ENCODE measurements at places on chromosomes 1 and 21.

DNA sequence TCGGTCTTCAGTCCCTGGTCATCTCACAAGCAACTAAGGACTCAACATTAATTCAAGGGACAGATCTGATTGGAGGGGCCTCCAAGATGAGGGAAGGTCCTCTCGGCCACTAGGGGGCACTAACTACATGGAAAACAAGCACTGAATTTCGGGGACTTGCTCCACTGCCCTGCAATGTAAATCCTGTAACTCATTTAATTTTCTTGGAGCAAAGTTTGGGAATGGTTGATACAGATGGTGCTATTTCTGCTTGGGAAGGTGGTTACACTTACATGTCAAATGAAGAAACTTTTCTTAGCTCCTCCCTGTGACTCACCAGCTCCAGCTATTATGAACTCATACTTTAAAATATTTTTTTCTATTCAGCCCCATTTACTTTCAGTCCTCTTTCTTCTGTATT lies 97.4 kb upstream of the KCNJ15 start:
- H3K4me3 ChIP-seq: no peak overlapping the region
- peaks cover 55% of the 10 kb centered on the region for H3K27me3 ChIP-seq
- peak; percentile 64 for DNase-seq
- no peaks in the 10 kb centered on the region for H3K36me3 ChIP-seq
- H3K27ac ChIP-seq: no peak overlapping the region

- no peaks in the 10 kb centered on the region for H3K27me3 ChIP-seq
- no peak for DNase-seq
- H3K27ac ChIP-seq: no peak overlapping the region
- no peaks in the 10 kb centered on the region for H3K36me3 ChIP-seq
- no peaks in the 10 kb centered on the region for H3K4me1 ChIP-seq
Measured at GRCh38 chr1:101945884-101946283, 50.8 kb downstream of the OLFM3 start.

DNA sequence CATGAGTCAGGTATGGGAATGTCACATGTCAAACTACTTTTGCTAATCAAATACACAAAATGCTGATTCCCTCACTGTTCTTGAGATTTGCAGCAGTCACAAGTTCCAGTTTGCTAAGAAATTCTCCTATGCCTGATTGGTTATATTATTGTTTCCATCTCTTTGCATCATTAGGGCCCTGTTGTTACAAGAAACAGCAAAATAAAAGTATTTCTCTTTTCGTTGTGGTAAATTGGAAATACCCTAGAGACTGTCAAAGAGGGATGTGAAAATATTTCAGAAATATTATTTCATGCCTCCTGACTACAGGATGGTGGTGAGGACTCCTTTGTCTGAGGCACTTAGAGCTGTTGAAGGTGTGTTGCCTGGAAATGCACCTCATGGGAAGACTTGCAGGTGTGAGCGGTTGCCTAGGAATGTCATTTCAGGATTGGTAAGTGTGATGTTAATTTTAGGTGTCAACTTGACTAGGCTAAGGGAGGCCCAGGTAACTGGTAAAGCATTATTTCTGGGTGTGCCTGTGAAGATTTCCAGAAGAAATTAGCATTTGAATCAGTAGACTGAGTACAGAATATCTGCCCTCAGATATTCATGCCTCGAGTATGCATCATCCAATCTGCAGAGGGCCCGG lies 117.4 kb downstream of the ROR1 start:
- H3K4me3 ChIP-seq: no peak overlapping the region
- H3K4me1 ChIP-seq: peaks cover 50% of the 10 kb centered on the region

GRCh38 chr21:22019766-22020165 lies 1021.6 kb downstream of the NCAM2 start:
- DNase-seq: no peak
- no peak overlapping the region for H3K27ac ChIP-seq
- no peaks in the 10 kb centered on the region for H3K4me1 ChIP-seq
- H3K36me3 ChIP-seq: no peaks in the 10 kb centered on the region
- H3K27me3 ChIP-seq: no peaks in the 10 kb centered on the region

GRCh38 chr1:16126160-16126559 lies 29.7 kb downstream of the EPHA2 start:
- peaks cover 10% of the 10 kb centered on the region for H3K4me1 ChIP-seq
- H3K36me3 ChIP-seq: peaks cover 95% of the 10 kb centered on the region
- H3K27ac ChIP-seq: no peak overlapping the region
- no peak for DNase-seq

DNA sequence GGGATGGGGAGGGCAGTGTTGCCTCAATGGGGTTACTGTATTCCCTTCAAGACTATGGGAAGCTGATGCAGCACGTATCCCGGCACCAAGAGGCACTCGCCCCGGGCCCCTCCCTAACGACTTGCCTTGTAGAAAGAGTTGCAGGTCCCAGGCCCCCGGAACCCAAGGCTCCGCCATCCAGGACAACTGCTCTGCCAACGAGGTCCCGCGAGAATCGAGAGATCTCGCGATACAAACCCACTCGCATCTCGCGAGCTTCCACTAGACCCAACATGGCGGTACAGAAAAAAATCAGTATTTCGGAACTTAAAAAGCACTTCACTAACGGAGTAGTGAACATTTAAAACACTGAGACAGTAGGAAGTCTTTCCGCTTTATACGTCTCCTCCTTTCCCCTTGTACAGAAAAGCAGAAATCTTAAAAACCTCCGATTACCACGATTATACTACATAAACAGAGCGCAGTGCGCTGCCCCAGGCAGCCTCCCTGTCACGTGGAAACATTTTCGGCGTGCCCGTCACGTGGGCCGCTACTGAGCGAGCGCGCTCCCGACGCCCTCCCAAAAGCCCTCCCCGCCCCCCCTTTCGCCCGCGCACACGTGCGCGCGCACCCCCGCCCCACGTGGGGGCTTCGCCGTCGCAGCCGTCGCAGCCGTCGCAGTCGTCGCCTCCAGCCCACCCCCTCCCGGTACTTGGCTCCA lies at the start of gene ZZZ3:
Gene ZZZ3, minus strand, starts transcription at position 199 of the 700 bp plus-strand sequence. CDS start 49,304 bp downstream, outside the sequence.
- H3K4me1 ChIP-seq: peaks cover 34% of the 10 kb centered on the region
- no peaks in the 10 kb centered on the region for H3K27me3 ChIP-seq
- H3K4me3 ChIP-seq: peak within 1 kb of the TSS; percentile 82

- no peak overlapping the region for H3K27ac ChIP-seq
- H3K4me3 ChIP-seq: no peak overlapping the region
- H3K36me3 ChIP-seq: no peaks in the 10 kb centered on the region
- no peak for DNase-seq
- no peaks in the 10 kb centered on the region for H3K4me1 ChIP-seq
- no peaks in the 10 kb centered on the region for H3K27me3 ChIP-seq
Measured at GRCh38 chr1:66833112-66833511, 32.0 kb upstream of the INSL5 start.

DNA sequence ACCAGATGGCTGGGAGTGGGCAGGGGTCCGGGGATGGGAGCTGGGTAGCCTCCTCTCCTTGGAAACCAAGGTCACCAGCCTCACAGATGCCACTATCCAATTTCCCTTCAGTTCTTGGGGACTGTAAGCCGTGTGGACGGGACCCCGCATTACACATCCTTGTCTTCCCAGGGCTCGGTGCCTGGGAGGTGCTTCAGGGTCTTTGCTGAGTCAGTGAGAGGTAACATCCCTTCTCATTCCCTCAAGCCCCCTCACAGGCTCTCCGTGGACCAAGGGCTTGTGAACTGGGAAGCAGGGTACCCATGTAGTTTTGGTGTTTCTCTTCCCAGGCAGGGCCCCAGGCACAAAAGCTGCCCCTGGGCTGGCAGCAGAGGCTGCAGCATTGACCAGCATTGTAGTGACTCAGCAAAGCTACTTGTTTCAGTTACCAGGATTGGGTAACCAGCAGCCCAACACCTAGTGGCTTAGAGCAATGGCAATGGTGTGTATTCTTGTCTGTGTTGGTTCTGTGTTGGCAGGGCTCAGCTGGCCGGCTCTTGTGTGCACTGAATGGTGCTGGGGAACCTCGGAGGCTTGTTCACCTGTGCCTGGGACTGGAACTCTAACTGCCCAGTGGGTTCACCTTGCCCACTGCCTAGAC lies 24.6 kb upstream of the PCBP3 start:
- peaks cover 7% of the 10 kb centered on the region for H3K4me1 ChIP-seq
- no peak overlapping the region for H3K4me3 ChIP-seq
- no peak for DNase-seq
- H3K27me3 ChIP-seq: peaks cover 85% of the 10 kb centered on the region
- no peaks in the 10 kb centered on the region for H3K36me3 ChIP-seq

GRCh38 chr1:22536506-22536905 lies 26.8 kb upstream of the EPHA8 start:
- H3K27me3 ChIP-seq: no peaks in the 10 kb centered on the region
- no peak for DNase-seq
- H3K27ac ChIP-seq: no peak overlapping the region
- H3K36me3 ChIP-seq: no peaks in the 10 kb centered on the region
- no peak overlapping the region for H3K4me3 ChIP-seq

DNA sequence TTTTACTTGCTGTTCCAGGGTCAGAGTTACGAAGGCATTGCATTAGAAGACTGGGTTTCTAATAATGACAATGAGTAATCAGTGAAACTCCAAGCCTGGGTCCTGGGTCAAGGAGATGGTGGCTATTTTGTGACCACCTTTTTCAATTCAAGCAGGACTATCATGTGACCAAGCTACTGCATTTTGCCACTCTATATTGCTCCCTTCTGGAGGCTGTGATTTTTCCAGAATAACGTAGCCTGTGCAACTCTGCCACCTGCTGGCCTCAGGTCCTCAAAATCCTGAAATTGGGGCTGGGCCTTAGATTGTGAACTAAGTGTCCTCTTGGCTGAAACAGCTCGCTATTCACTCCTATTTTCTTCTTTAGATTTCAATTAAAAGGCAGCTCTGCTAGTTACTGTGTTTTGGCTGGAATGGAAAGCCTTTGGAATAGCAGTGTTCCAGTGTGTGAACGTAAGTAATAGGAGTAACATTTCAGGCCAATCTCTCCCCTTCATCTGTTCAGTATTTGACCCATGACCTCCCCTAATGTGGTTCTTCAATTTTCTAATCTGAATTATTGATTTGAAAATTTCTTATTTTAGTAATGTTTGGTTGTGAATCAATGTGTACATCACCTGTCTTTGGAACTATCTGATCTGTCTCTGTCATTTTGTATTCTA lies 52.9 kb upstream of the CD46 start:
- DNase-seq: peak; percentile 78
- H3K27me3 ChIP-seq: no peaks in the 10 kb centered on the region
- no peaks in the 10 kb centered on the region for H3K4me1 ChIP-seq
- no peak overlapping the region for H3K27ac ChIP-seq
- no peak overlapping the region for H3K4me3 ChIP-seq

DNA sequence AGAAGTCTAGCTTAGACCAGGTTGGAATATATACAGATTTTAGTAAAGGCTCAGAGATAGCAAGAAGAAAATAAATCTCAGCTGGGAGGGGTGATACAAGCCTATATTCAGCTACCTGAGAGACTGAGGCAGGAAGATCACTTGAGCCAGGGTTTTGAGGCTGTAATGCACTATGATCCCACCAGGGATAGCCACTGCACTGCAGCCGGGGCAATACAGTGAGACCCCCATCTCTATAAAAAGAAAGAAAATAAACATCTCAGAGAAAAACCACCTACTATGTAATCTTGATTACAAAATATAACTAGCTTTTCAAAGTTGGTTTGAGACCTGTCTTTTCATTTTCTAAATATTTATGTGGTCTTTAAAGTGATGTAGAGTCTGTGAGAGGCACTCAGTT lies 47.7 kb downstream of the IL23R start:
- peaks cover 11% of the 10 kb centered on the region for H3K27me3 ChIP-seq
- H3K27ac ChIP-seq: no peak overlapping the region
- no peaks in the 10 kb centered on the region for H3K36me3 ChIP-seq
- no peaks in the 10 kb centered on the region for H3K4me1 ChIP-seq
- no peak for DNase-seq

- H3K4me3 ChIP-seq: no peak overlapping the region
- no peak for DNase-seq
- peaks cover 26% of the 10 kb centered on the region for H3K4me1 ChIP-seq
- peaks cover 8% of the 10 kb centered on the region for H3K36me3 ChIP-seq
- peak overlapping the region; percentile 87 for H3K27ac ChIP-seq
Measured at GRCh38 chr1:112250892-112251291, 145.1 kb upstream of the CTTNBP2NL start.

- H3K36me3 ChIP-seq: peaks cover 4% of the 10 kb centered on the region
- H3K4me1 ChIP-seq: no peaks in the 10 kb centered on the region
- peaks cover 18% of the 10 kb centered on the region for H3K27me3 ChIP-seq
- H3K4me3 ChIP-seq: no peak overlapping the region
- no peak for DNase-seq
- H3K27ac ChIP-seq: no peak overlapping the region
Measured at GRCh38 chr1:18977428-18977827, 21.0 kb upstream of the IFFO2 start.

- peak overlapping the region; percentile 92 for H3K4me3 ChIP-seq
- peaks cover 32% of the 10 kb centered on the region for H3K4me1 ChIP-seq
- peaks cover 24% of the 10 kb centered on the region for H3K36me3 ChIP-seq
- peak overlapping the region; percentile 11 for H3K27ac ChIP-seq
Measured at GRCh38 chr1:97918961-97919360, 1.9 kb downstream of the DPYD start.

- DNase-seq: no peak
- no peaks in the 10 kb centered on the region for H3K27me3 ChIP-seq
- H3K36me3 ChIP-seq: peaks cover 30% of the 10 kb centered on the region
- no peak overlapping the region for H3K27ac ChIP-seq
Measured at GRCh38 chr1:1550591-1551432, 10.4 kb upstream of the TMEM240 start.

DNA sequence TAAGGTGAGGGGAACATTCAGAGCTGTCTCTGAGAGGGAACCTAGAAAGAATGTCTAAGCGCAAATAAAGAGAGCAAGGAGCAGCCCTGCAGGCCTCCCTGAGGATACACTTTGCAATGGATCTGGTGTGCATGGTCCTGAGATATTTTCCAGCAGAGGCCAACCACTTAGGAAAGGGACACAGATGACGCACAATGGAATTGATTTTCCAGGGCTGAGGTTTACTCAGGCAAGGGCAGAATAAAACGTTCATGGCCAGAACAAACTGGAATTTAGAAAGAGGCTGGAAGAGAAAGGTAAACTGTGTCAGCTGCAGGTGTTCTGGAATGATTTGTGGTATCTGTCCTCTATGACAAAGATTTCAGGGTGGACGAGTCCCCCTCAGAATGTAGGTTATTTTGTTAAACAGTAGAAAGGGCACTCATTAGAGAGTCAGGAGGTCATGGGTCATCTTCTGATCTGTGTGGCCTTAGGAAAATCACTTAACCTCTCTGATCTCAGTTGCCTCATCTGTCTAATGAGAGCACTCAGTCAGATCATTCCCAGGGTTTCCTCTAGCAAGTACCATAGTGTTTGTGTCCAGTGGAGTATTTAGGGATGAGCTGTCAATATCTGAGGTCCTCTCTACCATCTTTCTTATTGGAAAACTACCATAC lies 61.8 kb upstream of the PGBD5 start:
- H3K4me3 ChIP-seq: no peak overlapping the region
- no peaks in the 10 kb centered on the region for H3K36me3 ChIP-seq
- no peak overlapping the region for H3K27ac ChIP-seq
- DNase-seq: no peak
- no peaks in the 10 kb centered on the region for H3K27me3 ChIP-seq
- H3K4me1 ChIP-seq: no peaks in the 10 kb centered on the region

DNA sequence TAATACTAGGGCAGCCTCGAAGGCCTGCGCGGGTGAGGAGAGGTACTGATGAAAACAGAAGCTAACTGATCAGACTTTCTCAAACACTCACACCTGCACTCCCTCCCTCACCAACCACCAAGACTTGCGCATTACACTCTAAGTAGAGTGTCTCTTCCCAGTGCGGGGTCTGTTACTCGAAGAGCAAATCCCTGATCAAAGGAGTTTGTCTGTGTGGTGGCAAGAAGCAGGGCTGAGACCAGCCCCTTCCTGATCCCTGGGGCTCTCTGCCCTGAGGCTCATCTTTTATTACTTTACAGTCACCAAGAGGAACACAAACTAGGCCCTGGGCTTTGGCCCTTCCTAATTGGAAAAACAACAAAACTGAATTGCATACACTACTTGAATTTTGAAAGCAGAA lies 19.5 kb upstream of the TSNAX start:
- DNase-seq: no peak
- peaks cover 6% of the 10 kb centered on the region for H3K4me1 ChIP-seq
- H3K27me3 ChIP-seq: no peaks in the 10 kb centered on the region
- H3K4me3 ChIP-seq: no peak overlapping the region
- no peaks in the 10 kb centered on the region for H3K36me3 ChIP-seq

All from Calu3 (cell line).